Trophoblast cell (in vitro differentiated cells and primary cell): ENCODE measurements at places on chromosomes 6 and 20.

- no peaks in the 10 kb centered on the region for H3K36me3 ChIP-seq
- no peak overlapping the region for H3K27ac ChIP-seq
- H3K4me1 ChIP-seq = no peaks in the 10 kb centered on the region
- no peak for DNase-seq
- H3K27me3 ChIP-seq = no peaks in the 10 kb centered on the region
- no peak overlapping the region for H3K4me3 ChIP-seq
Observed at GRCh38 chr6:5584078-5584482, 322.8 kb downstream of the FARS2 start.

- H3K36me3 ChIP-seq = no peaks in the 10 kb centered on the region
- no peak for DNase-seq
- no peaks in the 10 kb centered on the region for H3K27me3 ChIP-seq
- no peak overlapping the region for H3K27ac ChIP-seq
Observed at GRCh38 chr6:42427871-42428270, 23.9 kb downstream of the TRERF1 start.

GRCh38 chr6:159168536-159169192, 536 bp upstream of the FNDC1 start:
- H3K27me3 ChIP-seq = peaks cover 35% of the 10 kb centered on the region
- DNase-seq = peak; percentile 74
- H3K27ac ChIP-seq = no peak overlapping the region

DNA sequence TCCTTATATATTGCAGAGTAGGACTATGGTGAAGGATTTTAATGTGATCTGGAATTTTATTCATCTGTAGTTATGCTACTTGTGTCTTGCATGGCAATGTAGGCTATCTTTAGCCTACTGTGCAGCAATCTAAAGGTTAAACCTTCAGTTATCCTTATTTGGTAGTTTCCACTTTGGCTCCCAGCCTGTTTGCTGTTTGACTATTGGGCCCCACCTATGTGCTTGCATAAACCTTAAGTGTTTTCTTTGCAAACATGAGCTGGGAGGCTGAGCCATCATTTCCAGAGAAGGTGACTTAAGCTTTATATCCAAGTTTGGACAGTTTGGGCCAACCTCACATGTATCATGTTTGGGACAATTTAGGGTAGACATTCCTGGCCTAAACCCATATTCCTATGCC, 537.5 kb downstream of the BTBD3 start:
- no peak overlapping the region for H3K27ac ChIP-seq
- no peak overlapping the region for H3K4me3 ChIP-seq
- no peaks in the 10 kb centered on the region for H3K27me3 ChIP-seq
- no peaks in the 10 kb centered on the region for H3K4me1 ChIP-seq
- no peaks in the 10 kb centered on the region for H3K36me3 ChIP-seq

DNA sequence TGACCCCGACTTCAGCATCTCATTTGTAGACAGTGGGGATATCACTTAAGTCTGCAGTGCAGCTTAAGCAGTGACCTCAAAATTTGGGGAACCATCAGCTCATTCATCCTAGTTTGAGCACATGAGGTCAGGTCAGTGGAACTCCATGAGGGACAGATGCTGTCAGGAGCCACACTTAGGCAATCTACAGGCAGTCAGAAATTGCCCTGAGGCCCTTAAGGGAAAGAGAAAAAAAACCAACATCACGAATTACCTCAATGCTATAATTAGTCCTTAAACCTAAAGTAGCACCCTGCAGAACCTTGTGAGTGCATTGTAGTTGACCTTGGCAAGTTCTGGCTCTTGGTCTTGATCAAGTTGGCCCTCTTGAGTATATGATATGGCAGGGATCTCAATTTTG, 21.1 kb downstream of the TMEM74B start:
- peak; percentile 28 for DNase-seq
- H3K27me3 ChIP-seq = no peaks in the 10 kb centered on the region
- no peak overlapping the region for H3K27ac ChIP-seq
- no peak overlapping the region for H3K4me3 ChIP-seq
- peaks cover 55% of the 10 kb centered on the region for H3K36me3 ChIP-seq

- H3K4me3 ChIP-seq = no peak overlapping the region
- H3K36me3 ChIP-seq = no peaks in the 10 kb centered on the region
- peak; percentile 61 for DNase-seq
- no peaks in the 10 kb centered on the region for H3K27me3 ChIP-seq
- no peak overlapping the region for H3K27ac ChIP-seq
Observed at GRCh38 chr6:46628498-46628897, 24.1 kb downstream of the CYP39A1 start.

- no peaks in the 10 kb centered on the region for H3K4me1 ChIP-seq
- H3K4me3 ChIP-seq = no peak overlapping the region
- H3K36me3 ChIP-seq = no peaks in the 10 kb centered on the region
- DNase-seq = no peak
- H3K27me3 ChIP-seq = no peaks in the 10 kb centered on the region
Observed at GRCh38 chr6:111161650-111162049, 74.3 kb downstream of the SLC16A10 start.

GRCh38 chr6:5403076-5403475, 141.8 kb downstream of the FARS2 start:
- H3K4me3 ChIP-seq = no peak overlapping the region
- H3K27me3 ChIP-seq = no peaks in the 10 kb centered on the region
- no peaks in the 10 kb centered on the region for H3K36me3 ChIP-seq
- no peaks in the 10 kb centered on the region for H3K4me1 ChIP-seq
- DNase-seq = no peak

DNA sequence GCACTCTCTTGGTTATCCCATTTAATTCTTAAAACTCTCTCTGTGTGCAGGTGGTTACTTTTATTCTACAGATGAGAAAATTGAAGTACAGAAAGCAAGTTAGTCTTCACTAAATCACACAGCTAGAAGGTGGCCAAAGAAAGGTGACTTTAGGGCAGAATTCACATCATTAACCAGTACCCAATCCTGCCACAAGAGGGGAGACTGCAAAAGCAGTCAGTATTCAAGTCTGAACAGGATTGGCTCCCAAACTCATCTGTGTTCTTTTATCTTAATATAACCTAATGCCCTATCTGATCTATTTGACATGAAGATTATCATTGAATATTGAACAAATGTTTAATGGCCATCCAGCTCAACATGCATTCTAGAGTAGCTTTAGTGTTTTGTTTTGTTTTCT, 225.3 kb upstream of the FAM83B start:
- H3K27ac ChIP-seq = no peak overlapping the region
- H3K4me1 ChIP-seq = no peaks in the 10 kb centered on the region
- H3K27me3 ChIP-seq = no peaks in the 10 kb centered on the region
- no peaks in the 10 kb centered on the region for H3K36me3 ChIP-seq

DNA sequence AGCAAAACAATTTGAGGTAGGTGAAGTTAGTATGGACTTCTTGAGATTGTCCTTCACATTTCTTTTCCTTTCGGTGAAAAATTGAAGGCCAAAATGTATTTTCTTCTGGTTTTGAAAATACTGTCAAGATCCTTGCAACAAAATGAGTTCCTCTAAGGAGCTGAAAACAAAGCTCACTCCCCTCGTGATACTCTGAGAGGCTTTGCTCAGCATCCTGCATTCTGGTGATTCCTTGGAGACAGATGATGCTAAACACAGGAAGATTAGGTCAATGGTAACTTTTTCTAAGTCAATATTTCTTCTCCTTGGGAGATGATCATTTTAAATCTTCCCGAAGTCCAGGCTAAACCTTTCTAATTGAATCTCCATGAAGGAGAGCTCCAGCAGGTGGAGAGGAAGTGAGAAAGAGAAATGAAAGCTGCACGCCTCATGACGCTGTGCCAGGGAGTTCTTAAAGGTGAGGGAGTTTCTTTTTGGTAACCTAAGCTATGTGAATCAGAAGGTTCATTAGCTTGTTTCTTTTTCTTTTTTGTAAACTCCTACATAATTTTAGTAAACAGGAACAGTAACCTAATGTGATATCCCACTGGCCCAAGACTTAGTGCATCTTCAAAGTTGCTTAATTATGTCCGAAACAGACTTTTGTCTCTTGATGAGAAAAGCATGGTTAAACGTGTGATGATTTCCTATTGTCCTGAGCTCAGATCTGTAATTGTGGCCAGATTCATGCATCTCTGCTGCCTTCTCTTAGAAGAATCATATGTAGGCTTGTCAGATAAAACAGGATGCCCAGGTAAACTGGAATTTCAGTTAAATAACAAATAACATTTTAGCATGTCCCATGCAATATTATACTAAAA, 15.0 kb downstream of the ESR1 start:
- no peaks in the 10 kb centered on the region for H3K4me1 ChIP-seq
- DNase-seq = no peak
- H3K36me3 ChIP-seq = no peaks in the 10 kb centered on the region
- no peaks in the 10 kb centered on the region for H3K27me3 ChIP-seq

DNA sequence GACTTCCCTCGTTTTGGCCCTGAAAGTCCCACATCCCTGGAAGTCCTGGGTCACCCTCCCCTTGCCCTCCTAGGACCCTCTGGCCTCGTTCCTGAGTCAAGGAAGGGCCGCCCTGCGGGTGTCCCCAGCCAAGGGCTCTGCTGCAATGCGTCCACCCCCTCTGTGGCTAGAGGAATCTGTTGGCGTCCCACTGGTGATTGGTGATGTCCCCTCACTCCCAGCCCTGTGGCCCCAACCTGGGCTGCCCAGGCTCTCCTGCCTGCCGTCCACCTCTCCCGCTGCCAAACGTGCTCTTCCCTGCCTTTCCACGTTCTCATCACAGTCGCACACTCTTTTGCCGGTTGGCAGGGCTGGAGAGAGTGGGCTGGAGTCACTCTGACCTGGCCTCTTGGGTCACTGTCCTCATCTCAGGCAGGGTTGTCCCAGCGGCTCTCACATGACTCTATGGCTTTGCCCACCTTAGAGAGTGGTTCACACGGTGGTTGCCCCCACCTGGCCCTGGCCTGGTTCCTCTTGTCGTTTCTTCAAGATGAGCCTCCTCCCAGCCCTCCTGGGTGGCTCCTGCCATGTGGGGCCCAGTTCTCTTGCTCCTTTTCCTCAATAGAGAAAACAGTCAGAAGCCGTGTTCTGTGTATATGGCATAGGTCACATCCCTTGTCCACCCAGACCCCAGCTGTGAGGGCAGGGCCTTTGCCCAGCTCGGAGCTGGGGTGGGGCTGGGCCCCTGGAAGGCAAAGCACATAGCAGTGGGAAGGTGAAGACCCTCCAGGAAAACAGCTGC, 100.9 kb downstream of the TMEM242 start:
- H3K4me1 ChIP-seq = peaks cover 17% of the 10 kb centered on the region
- no peak for DNase-seq
- H3K27me3 ChIP-seq = no peaks in the 10 kb centered on the region
- H3K4me3 ChIP-seq = no peak overlapping the region
- H3K27ac ChIP-seq = no peak overlapping the region
- H3K36me3 ChIP-seq = no peaks in the 10 kb centered on the region

DNA sequence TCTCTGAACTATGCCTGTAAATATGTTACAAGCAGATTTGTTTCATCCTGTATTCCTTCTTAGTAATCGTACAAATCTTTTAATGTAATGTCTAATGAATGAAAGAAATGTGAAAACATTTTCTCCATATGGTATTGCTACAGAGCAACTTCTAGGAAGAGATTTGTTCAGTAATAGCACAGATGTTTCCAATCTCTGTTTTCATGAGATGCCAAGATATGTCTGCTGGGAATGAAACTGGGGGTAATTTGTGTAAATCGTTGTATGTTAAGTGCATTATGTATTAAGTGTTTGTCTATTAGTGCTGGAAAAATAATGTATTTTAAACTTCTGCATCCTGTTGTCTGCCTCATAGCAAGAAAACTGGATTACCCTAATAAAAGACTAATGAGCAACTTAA, 722.2 kb upstream of the EYS start:
- no peaks in the 10 kb centered on the region for H3K4me1 ChIP-seq
- H3K36me3 ChIP-seq = no peaks in the 10 kb centered on the region
- peak; percentile 1 for DNase-seq
- H3K27ac ChIP-seq = no peak overlapping the region
- no peaks in the 10 kb centered on the region for H3K27me3 ChIP-seq
- H3K4me3 ChIP-seq = no peak overlapping the region

GRCh38 chr6:38604700-38605099, 35.0 kb downstream of the BTBD9 start:
- H3K27ac ChIP-seq = no peak overlapping the region
- H3K27me3 ChIP-seq = no peaks in the 10 kb centered on the region
- no peaks in the 10 kb centered on the region for H3K36me3 ChIP-seq

DNA sequence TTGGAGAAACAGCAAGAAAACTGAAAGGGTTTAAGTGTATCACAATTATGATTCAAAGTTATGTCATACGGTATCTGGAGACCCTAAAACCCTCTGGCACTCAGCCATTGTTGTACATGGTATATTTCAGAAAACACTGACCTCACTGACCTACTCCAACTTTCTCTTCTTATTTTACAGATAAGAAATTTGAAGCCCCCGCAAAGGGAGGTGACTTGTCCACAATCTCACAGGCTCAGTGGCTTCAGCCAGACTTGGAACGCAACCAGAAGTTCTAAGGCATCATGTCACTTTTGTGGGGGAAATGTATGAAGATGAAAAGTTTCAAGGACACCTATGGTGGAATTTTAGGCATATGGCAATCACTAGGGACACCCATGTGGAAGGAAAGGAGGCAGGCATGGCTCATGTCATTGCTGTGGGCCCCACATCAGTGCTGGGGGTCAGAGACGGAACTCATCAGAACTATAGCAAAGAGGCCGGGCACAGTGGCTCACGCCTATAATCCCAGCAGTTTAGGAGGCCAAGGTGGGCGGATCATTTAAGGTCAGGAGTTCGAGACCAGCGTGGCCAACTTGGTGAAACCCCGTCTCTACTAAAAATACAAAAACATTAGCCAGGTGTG, 5.2 kb upstream of the TRIB3 start:
- peaks cover 23% of the 10 kb centered on the region for H3K4me1 ChIP-seq
- no peaks in the 10 kb centered on the region for H3K27me3 ChIP-seq
- no peak overlapping the region for H3K4me3 ChIP-seq
- no peak for DNase-seq

GRCh38 chr6:77332915-77333623, 130.2 kb downstream of the HTR1B start:
- H3K4me3 ChIP-seq = no peak overlapping the region
- no peak for DNase-seq
- peaks cover 4% of the 10 kb centered on the region for H3K36me3 ChIP-seq
